ENCODE measurements at places on chromosomes 1 and 21.

GRCh38 chr1:214002472-214002871 lies 14.7 kb downstream of the PROX1 start:
- DNase-seq: peak; percentile 33

DNA sequence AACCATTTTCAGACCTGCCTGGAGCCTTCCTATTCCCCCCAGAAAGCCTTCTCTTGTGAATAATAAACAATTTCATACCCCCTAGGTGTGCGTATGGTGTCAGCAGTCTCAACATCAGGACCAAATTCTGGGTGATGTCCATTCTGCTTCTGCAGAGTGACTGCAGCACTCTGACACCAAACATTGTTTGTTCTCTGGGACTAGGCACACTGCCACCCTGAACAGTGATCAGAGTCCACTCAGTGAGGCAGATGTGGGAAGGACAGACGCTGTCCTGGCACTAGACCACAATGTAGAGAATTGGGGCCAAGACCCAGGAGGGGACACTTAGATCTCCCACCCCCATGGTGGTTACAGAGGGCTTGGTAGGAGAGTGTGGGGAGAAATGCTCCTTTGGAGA lies 175.1 kb downstream of the BACH1 start:
- no peak for DNase-seq

- no peak for DNase-seq
Measured at GRCh38 chr1:53371851-53372250, 44.0 kb upstream of the LRP8 start.

GRCh38 chr1:15236746-15237145 lies 10.3 kb upstream of the FHAD1 start:
- DNase-seq: no peak

DNA sequence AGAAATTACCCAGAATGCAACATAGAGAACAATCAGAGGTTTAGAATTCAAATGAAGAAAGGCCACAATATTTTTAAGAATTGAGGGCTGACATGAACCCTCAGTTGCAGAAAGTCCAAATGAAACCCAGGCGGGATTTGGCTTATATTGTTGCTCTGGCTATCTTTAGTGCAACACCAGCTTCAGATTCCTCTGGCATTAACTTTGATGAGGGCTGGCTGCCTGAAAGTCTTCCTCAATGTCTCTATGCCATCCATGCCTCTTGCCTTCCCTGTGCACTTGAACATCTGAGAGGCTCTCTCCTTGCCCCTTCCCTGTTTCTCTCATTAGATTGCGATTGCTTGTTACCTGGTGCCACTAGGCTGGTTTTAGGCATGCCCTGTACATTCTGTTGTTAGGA lies 31.2 kb upstream of the DPT start:
- DNase-seq: no peak

- DNase-seq: no peak
Measured at GRCh38 chr1:36636206-36636605, 153.5 kb upstream of the CSF3R start.

- DNase-seq: no peak
Measured at GRCh38 chr1:39758556-39759435, 12.4 kb downstream of the OXCT2 start.

GRCh38 chr1:178330153-178330552 lies 166.6 kb downstream of the CLEC20A start:
- no peak for DNase-seq

- DNase-seq: no peak
Measured at GRCh38 chr1:116169898-116170297, 58.7 kb downstream of the MAB21L3 start.

DNA sequence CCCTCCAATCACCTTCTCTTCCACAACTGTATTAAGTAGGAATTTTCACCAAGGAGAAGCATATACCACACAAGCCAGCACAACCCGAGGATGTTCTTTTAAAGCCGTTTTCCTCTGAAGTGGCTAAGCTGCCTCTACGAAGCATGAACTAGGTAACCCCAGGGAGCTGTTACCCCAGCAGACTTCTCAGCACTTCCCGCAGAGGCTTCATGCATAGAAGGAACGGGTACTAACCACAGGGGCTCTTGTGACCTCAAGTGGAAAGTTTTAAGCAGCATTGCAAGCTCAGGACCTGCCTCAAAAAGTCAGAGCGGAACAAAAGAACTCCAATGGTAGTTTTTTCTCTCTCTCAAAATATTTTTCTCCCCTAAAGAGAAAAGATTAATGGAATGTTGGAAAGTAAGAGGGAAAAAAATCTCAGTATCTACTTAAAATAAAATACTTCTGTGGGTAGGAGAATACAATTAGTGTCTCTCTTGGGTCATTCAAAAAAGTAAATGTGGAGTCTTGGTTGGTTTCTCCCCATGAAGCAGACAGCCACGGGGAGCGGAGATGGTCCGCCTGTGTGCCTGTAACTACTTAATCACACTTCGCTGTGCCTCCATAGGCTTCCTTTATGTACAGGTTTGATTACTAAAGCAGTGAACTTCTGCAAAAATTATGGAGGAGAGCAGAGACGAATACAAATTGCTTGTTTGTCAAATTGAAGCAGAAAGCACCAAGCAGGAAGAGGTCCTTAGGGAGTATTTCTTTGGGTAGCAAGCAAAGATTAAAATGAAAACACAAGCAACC lies 40.9 kb downstream of the STX6 start:
- no peak for DNase-seq

- no peak for DNase-seq
Measured at GRCh38 chr1:94772230-94772641, 47.9 kb upstream of the SLC44A3 start.

GRCh38 chr1:228944935-228945371 lies 209.7 kb downstream of the RHOU start:
- DNase-seq: peak; percentile 53

DNA sequence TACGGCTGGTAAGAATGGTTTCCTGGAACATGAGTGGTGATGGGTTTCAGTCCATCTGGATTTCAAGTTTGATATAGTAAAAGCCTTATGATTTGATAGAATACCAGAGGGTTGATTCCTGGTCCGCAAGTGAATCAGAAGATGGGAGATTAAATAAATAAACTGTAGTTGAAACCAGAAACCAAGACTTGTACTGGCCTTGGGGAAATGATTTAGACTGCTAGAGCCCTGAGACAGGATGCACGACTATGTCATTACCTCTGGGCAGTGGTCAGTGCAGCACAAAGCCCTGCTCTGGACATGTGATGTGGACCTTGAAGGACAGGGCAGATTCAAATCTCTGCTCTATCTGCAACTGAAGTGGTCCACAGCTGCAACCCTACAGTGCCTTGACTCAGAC lies 15.6 kb upstream of the FMOD start:
- no peak for DNase-seq

GRCh38 chr1:57637155-57637554 lies 213.3 kb upstream of the DAB1 start:
- DNase-seq: peak; percentile 81

DNA sequence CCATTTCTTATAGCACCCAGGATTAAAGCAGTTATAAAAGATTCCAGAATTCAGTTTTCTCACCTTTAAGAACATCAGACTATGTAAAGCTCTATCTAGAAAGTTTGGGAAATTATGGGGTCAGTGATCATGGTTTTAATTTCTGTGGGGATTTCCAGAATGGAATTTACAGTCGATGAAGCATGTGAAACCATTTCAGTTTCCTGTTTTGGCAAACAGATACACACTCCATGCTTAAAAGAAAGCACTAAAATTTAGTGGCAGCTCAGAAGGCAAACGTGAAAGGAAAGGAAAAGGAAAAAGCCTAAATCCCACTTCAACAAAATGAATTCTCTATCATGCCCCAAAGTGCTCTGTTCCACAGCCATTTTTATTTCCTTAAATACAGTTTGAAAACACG lies 60.4 kb downstream of the FYB2 start:
- DNase-seq: no peak

DNA sequence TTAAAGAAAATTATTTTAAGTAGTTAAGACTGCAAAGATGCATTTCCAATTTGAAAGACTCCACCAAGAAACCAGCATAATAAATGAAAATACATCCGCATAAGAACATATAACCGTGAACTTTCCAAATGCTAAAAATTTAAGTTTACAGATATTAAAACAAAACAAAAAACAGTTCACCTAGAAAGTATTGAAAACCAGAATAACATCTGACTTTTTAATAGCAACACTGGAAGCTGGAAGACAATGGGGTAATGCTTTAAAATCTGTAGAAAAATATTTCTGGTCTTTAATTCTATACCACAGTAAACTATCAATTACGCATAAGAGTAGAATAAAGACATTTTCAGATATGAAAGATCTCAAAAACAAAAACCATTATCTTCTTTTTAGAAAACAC lies 79.3 kb upstream of the COL24A1 start:
- DNase-seq: no peak

- peak; percentile 25 for DNase-seq
Measured at GRCh38 chr1:183983371-183984105, 54.0 kb downstream of the COLGALT2 start.

- no peak for DNase-seq
Measured at GRCh38 chr1:222996310-222996975, 146.6 kb downstream of the TLR5 start.

DNA sequence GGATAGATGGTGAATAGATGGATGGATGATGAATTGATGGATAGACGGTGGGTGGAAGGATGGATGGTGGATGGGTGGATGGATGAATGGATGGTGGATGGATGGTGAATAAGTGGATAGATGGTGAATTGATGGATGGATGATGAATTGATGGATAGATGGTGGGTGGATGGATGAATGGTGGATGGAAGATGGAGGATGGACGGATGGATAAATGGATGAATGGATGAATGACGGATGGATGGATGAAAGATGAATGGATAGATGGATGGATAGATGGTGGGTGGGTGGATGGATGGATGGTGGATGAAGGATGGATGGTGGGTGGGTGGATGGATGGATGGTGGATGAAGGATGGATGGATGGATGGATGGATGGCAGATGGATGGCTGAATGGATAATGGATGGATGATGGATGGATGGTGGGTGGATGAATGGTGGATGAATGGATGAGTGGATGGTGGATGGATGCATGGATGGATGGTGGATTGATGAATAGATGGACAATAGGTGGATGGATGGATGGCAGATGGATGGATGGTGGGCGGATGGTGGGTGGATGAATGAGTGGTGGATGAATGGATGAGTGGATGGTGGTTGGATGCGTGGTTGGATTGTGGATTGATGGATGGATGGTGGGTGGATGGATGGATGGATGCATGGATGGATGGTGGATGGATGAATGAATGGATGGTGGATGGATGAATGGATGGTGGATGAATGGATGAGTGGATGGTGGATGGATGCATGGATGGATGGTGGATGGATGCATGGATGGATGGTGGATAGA lies 5.3 kb downstream of the CHD5 start:
- no peak for DNase-seq

- DNase-seq: peak; percentile 35
Measured at GRCh38 chr1:161080441-161081405, 8.6 kb downstream of the NECTIN4 start.

GRCh38 chr1:242523719-242524570 lies 552 bp downstream of the PLD5 start:
- no peak for DNase-seq

DNA sequence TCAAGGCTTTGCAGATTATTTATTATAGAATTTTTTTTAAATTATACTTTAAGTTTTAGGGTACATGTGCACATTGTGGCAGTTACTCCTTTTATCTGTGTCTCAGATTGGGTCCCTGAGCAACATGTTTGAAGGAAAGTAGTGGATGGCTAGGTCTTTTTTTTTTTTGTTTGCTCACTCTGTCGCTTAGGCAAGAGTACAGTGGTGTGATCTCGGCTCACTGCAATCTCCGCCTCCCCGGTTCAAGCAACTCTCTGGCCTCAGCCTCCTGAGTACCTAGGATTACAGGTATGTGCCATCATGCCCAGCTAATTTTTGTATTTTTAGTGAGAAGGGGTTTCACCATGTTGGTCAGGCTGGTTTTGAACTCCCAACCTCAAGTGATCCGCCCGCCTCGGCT lies 39.6 kb upstream of the KIF21B start:
- no peak for DNase-seq

DNA sequence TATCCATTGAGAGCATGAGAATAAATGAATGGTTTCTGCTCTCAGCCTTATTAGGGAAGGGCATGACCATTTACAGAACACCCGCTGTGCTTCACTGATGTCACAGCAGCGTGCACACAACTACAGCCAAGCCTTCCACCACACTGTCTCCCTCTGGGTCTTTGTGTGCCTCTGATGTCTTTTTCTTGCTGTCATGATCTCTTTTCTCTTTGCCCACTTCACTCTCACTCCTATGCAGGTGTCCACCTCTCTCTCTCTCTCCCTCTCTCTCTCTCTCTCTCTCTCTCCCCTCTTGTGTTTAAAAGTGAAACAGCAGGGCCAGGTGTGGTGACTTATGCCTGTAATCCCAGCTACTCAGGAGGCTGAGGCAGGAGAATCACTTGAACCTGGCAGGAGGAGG lies 232.5 kb upstream of the JUN start:
- DNase-seq: no peak

- DNase-seq: no peak
Measured at GRCh38 chr1:156808186-156809030, 8.2 kb downstream of the SH2D2A start.

GRCh38 chr1:87224201-87224600 lies 104.5 kb upstream of the LMO4 start:
- DNase-seq: peak; percentile 94

GRCh38 chr1:18944810-18945209 lies 11.7 kb downstream of the IFFO2 start:
- no peak for DNase-seq
